RKO (cell line): ENCODE measurements at places on chromosomes 6 and 20.

GRCh38 chr20:10278412-10278811 is 59.8 kb downstream of the SNAP25 start:
- DNase-seq = no peak

DNA sequence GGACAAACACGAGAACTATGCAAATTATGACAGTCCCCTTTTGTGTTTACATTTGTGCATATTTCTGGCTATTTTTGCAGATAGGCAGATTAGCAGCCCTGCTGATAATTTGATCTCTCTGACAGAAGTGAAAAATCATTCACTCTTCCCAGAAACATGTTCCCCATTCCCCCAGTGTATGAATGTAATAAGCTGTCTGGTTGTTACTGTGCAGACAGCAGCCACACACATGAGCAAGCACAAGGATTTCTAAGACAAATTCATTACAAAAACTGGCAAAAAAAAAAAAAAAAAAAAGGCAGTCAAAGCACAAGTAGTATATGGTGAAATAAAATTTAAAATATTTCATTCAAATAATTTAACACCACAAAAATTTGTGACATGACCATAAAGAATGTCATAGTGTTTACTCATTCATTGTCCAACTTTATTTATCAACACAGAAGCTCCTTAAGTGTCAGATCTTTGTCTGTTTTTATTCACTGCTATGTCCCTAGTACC is 95.5 kb upstream of the VGLL2 start:
- no peak for DNase-seq

- peak; percentile 22 for DNase-seq
Measured at GRCh38 chr6:58290177-58290576, 972.7 kb downstream of the PRIM2 start.

DNA sequence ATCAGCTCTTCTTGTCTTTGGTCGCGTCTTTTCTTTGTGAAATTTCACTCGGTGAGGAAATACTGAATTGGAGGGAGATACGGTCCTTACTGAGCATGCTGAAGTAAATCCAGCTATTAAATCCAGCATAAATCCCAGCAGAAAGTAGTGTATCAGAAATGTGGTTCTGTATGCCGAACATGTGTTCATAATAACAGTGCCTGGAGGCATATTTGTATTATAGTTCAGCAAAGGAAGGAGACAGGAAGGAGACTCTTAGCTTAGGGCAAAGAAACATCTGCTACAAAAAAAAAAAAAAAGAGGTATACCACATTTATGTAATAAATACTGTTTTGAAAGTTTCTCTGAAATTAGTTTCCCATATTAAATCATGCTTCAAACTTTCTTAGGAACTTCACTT is 211.8 kb downstream of the PLCB4 start:
- no peak for DNase-seq

DNA sequence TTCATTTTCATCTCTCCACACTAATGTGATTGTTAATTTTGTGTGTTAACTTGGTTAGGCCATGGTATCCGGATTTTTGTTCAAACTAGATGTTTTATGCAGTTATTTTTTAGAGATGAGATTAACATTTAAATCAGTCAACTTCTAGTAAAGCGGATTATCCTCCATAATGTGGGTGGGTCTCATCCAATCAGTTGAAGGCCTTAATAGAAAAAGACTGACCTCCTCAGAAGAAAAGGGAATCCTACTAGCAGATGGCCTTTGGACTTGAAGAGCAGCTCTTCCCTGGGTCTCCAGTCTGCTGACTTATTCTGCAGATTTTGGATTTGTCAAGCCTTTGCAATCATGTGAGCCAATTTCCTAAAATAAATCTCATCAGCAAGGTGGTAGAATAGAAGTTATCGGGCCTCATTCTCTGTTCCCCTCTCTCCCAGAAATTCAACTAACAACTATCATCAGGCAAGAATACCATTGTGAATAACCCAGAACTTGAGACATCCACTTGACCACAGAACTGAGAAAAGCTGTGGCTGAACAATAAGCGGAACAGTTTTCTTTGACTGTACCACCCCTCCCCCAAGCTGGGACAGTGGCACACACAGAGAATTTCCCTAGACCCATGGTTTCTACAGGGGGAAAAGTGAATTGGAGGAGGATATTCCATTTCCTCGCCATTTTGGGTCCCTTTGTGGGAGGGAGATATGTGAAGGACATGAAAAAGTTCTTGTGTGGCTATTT is 323.0 kb downstream of the UTRN start:
- DNase-seq = no peak

DNA sequence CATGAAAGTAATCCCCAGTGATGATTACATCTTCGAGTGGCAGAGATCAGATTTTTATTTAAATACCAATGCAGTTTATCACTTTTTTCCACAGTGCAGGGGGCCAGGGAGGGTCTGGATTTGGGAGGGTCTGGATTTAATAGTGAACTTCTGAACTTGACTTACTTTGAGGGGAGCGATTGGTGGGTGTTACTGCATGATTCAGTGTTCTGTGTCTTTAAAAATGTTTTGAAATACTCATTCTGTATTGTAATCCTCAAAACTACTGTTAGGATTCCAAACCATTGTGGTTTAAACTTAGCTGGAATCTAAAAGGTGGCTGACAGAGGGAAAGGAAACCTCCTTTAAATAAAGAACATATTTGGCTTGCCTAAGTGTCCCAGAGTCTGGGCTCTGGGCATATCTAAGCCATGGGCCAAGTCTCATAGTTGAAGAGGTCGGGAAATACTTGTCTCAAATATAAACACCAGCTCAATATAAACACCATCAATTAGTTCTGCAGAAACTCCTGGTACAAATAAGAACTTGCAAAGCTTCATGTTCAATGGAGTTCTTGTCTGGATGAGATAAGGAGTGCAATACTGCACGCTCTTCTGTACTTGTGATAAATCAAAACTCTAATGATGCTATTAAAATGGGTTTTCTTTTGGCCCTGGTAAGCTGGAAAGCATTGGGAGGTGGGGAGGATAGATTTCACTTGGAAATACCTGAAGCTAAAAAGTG is 14.4 kb downstream of the JARID2 start:
- DNase-seq = no peak
